ENCODE measurements at places on chromosomes 12 and 14.

DNA sequence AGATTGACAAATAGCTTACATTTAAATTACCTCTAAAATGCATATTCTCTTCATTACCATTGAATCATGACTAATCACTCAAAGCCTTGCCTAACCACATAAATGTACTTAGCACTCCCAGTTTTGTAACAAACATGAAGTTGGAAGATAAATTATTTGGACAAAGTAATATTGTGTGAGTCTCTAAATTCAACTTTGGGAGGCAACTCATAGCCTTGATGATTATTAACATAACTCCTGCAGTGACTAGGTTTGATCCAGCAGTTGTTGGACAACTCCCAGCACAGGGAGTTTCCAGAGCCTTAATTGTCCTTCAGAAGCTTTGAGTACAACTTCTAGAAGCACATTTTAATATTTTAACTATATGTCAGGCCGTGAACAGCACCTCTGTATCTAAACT lies 153.4 kb upstream of the PDZRN4 start:
- no peak for DNase-seq

GRCh38 chr14:25303934-25304333 lies 254.0 kb upstream of the STXBP6 start:
- no peak for DNase-seq

DNA sequence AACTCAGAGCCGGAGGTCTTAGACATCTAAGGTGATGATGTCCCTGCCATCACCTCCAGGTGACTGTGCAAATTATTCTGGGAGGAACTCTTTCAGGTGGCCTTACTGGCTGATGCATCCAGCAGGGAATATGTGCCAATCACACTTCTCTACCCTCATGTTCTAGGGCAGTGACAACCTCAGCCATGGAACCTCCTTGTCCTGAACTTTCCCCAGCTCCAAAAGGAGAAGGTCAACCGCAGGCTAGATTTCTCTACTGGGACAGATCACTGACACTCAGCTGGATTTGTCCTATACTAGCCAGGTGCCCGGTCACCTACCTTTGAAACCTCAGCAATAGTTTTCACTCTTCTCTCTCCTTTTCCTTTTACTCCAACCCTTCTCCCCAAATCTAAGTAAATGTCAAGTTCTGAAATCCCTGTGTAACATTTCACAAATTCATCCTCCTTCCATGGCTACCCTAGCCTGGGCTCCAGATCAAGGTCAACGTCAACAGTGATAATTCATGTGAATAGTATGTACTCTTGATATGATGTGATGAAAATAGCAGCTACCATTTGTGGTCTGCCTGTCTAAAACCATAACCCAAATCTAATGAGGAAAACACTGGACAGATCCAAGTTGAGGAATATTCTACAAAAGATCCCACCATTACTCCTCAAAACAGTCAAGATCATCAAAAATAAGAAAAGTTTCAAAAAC lies 115.0 kb upstream of the EGLN3 start:
- DNase-seq: no peak

DNA sequence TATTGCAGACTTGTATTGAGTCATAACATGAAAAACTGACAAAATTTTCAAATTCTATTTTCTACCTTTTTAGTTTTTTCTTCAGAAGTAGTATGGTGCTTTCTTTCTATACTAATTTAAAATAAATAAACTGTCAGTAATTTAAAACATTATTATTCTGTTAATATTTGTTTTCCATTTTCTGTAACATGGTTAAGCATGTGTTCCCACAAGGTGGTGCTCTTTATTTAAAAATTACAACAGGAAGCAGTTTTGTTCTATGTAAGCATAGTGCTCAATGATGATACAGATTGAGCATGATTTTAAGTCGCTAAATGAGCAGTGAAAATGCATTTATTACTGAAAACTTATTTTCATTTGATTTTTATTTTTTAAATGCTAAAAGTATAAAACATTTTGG lies 114.6 kb downstream of the PPFIA2 start:
- no peak for DNase-seq

GRCh38 chr14:98956661-98957060 lies 315.3 kb downstream of the BCL11B start:
- DNase-seq: no peak
